ENCODE measurements at places on chromosomes 5 and 9. TPM values are rescaled to one million over a fixed set of nuclear protein-coding genes. Genes with fewer than 3 reads are reported as not detected.

DNA sequence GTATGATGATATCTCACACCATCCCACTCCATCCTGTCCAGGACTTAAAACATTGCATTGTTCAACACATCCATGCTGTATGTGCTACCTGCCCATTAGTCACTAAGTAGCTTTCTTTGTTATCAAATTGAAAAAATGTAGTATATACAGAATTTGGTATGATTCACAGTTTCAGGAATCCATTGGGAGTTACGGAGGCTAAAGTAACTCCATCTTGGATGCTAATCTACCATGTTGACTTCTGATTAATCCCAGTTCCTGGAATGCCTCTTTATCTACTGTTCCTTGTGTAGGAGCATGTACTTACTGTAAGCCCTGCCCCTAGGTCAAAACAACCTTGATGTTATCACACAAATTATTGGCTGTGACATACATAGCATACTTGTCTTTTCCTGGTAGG, 38.9 kb upstream of the FOXB2 start:
- no peak for DNase-seq

The VLDLR gene
- not detected for polyA plus RNA-seq

DNA sequence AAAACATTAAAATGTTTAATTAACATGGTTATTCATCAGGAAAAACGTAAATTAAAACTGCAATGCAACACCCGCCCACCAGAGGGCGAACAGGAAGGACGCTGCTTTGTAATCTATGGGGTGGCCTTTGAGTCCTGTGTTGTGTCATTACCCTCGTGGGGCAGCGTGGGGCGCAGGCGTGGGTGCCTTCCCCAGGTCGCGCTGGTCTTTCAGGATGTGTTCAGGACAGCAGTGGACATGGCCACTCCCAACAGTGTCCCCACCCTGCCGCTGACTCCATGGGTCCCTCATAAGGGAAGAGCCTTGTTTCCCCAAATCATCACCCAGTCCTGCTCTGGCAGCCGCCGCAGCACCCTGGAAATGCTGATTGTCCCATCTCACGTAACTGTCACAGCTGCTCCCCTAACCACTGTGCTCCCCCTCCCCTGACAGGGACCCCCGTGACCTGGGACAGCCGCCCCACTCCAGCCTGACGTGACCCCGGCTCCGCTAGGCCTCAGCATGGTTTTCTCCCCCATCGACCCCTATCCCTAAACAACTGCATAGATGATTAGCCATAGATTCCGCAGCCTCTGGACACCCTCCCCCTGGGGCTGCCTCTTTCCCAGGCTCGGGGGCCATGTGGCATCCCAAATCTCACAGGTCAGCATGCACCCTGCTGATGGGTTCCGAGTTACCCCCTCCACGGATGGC, 36.4 kb downstream of the GLT6D1 start:
- DNase-seq: peak; percentile 54

DNA sequence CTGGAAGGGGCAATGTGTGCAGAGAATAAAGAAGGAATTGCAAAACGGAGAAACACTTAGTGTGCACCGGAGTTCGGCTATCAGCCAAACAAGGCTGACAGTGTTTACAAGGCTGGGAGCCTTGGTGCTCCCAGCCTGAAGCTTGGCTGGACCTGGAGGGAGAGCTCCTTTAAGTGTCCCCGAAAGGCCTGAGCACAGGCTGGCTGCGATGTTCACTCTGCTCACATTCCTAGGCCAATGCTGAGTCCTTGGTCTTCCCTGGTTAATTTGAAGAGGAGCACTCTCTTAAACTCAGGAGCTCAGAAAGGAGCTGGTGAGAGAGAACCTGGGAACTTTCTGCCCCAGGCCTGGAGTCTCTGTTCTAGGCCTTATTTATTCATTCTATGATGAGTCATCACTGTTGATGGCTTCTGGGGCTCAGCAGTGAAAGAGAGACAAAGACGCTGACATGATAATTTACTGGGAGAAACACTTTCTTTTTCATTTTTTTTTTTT, 88.6 kb upstream of the MYO10 start:
- no peak for DNase-seq

- DNase-seq: peak; percentile 7
These were observed 505.3 kb downstream of the CCDC171 start for GRCh38 chr9:16058131-16058549.

DNA sequence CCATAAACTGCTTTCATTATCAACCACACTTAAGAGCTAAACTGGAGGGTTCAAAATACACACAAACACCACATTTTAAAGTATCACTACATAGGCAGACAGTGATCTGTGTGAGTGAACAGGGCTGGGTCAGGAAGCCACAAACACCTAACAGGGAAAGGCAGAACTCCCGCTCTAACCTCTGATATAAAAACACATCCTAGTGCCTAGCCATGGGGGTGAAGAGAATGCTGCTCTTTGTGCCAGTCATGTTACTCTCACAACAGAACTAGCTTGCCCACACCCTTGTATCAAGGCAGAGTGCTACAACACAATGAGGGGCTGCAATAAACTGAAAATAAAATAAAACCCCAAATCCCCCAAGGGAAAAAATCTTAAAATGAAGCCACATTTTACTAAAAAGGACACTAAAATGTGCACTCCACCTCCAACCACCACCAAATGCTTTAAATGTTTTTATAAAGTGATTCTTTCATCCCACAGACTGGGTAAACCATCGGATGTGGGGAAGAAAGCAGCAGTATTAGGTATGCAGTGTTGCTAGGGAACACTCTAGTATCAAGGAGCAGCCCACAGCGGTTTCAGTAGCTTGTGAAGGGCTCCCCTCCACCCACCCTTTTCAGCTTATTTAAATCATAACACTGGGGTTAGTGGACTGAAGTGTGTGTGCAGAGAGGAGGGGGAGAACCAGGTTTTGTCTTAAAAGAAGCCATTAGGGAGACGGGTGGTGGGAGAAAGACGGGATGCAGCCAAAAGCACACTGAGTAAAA, 64.5 kb downstream of the TMEM161B start:
- peak; percentile 55 for DNase-seq

- DNase-seq: no peak
These were observed 100.9 kb upstream of the MAP1B start for GRCh38 chr5:72006361-72006760.

GRCh38 chr9:26266146-26266793, 588.0 kb upstream of the TUSC1 start:
- DNase-seq: no peak

DNA sequence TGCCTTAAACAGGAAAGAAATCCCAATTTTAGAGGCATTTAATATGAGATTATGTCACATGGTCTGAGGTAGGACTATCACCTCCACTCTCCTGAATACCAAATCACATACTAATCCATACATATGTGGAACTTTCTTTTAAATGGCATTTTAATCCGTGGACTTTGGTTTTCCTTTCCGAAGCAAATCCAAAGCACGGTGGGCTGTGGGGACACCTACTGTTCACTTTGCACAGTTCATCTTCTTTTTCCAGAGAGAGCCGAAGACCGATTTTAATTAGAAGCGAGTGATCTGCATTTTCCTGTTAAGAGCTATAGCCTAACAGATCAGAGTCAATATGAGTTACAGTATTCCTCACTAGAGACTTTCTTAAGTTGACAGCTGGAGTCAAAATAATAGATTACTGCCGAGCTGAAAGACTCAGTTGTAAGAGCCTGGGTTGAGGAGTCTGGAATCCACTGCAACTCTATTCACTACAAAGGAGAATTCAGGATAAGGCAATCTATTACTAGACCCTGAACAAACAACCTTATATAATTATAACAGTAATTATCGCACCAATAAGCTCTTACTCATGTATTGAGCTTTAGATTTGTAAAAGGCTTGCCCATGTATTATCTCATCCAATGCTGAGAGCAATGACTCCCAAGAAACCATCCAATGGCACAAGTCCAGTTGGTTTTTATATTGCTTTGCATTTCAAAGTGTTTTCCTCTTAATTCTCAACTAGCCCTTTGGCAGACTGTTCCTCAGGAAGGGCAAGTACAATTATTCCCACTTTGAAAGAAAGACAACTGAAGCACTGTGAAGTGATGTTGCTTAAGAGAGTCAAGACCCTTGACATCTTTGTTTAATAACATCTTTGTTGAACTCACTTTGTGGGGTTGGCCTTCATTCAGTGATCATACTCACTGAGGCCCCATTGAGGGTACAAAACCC, 144.7 kb downstream of the TRPM6 start:
- peak; percentile 6 for DNase-seq

DNA sequence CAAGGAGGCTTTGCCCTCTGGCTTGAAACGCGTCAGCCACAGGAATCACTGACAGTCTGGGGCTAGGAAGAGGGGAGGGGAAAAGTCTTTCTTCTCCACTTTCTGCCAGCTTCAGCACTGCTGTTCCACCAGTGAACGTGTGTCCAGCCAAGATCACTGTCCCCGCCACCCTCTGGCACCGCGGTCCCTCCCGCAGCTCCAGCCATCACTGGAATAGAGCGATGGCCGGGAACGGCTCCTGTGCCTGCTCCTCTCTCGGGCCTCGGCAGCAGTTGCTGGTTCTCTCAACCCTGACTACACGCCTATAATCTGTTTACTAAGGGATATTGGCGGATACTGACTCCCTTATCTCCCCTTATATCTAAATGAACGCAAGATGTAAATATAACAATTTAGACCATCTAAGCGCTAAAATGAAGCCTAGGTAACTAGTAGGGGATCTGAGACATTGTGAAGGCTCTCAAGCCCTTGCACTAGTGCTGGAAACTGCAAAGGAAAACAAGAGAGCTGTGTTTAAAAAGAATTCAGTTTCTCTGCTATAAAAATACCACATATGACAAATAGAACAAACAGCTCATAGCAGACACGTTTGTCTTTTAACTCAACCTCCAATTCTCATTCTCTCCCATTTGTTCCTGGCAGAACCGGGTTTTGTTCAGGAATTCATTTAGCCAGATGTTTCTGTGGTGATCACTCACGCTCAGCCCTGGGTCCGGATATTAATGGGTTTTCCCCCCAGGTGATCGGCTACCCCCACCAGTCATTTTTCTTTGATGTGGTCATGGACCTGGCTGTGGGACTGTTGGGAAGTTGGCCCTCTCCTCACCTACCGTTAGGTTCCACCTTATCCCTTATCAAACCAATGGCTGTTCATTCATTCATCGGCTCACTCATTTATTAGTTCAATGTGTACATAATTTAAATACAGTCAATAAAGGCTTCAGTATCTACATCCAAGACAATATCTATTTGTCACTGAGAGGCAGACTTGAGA, 149.8 kb downstream of the MED10 start:
- no peak for DNase-seq

DNA sequence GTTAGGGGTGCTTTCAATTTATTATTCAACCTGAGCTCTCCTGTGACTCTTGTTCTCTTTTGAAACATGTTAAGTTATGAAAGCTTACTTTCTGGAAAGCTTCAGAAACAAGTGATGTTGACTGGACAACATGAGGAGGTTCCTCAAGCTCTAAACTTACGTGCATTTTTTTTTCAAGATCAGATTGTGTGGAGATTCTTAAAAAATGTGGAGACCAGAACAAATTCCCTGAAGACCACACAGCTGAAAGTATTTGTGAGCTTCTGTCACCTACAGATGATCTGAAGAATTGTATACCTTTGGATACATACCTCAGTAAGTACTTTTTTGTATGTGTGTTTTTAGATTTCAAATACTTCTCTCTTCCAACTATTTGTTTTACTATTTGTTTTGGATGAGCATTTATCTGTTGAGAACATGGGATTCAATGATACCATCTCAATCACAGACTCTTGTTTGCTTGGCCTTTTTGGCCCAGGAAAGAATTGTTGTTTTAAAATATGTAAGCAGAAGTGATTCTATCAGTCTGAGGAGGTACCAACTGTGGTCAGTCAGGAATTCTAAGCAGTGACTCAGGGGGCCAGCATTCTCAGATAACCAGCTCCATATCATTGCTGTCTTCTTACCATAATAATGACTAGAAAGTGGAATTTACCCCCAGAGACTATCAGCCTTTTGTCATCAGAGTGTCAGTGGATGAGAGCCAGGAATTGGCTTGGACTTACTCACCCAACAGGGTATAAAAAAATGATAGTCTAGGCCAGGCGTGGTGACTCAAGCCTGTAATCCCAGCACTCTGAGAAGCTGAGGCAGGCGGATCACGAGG, 34.4 kb upstream of the GLIPR2 start:
- no peak for DNase-seq

DNA sequence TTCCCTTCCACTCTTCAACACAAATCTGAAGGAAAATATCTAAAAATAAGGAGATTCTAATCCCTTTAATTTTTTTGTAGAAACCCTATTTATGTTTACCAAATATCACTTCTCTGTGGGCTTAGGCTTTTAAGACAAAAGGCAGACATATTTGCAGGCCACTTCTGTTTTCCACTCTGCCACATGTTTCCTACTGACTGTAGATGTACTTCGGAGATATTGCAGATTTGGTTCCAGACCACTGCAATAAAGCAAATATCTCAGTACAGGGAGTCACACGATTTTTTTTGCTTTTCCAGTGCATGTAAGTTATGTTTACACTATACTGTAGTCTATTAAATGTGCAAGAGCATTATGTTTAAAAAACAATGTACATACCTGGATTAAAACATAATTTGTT, 219.0 kb downstream of the SREK1 start:
- DNase-seq: no peak

DNA sequence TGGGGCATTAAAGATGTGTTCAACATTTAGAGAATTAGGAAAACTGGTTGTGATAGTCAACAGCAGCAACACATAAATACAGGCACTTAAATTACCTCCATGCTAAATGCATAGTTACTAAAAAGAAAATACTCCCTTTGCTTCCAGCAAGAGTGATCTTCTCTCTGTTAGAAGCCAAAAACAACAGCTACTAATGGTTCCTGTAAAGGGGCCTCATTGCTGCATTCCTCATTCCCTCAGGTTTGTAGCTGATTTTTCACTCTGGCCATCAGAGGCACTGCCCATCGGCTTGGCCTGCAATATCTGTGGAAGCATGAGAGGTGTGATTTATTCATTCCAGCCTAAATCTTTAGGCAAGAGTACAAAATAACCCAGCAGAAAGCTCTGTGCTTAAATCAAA, 466.0 kb upstream of the ADAMTS16 start:
- DNase-seq: no peak

The CCDC171 gene
- 0.29 TPM for polyA plus RNA-seq

DNA sequence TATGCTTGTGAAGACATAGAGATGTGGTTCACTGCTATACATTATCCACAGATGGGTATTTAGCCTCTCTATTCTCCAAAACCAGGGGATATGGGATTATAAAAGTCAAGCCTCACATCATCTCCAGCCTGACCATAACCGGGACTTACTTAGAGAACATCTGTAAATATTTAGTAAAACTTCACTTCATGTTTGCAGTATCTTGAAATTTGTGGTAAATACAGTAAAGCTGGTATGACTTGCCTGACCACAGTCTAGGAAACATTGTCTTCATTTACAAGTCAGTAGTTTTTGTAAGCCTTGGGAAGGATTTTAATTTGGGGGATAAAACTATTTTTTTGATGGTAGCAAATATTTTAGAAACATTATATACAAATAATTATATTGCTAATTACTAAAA, 64.2 kb downstream of the MAST4 start:
- DNase-seq: no peak

DNA sequence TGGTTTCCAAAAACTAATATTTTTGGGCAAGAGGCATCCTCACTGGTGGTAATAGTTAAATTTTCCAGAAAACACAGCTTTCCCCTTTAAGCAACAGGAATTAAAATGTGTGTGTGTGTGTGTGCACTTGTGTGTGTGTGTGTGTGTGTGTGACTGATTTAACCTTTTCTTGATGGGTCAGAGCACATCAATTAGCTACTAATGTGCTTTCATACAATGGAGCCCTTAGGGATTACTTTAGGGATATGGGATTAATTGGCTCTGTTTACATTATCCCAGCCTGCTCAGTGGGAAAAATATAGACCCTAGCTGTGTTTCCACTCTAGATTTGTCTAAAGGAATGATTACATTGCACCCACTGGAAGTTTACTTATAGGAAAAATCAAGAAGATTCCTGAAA, 6.5 kb downstream of the PLCXD3 start:
- DNase-seq: no peak

GRCh38 chr9:124366476-124367220, 48.6 kb downstream of the PSMB7 start:
- no peak for DNase-seq

All from CD4-positive, CD25-positive, alpha-beta regulatory T cell (primary cell).